ENCODE measurements at places on chromosomes 7 and 10. TPM values are rescaled to one million over a fixed set of nuclear protein-coding genes. Genes with fewer than 3 reads are reported as not detected.

Gene THAP5
- total RNA-seq: 29.5 TPM

Gene PCDH15
- not detected for total RNA-seq

Gene SPDYE8
- total RNA-seq: not detected

Gene SPDYE5
- total RNA-seq: not detected

Gene CUTC
- 8.5 TPM for total RNA-seq

Gene HMX2
- not detected for total RNA-seq

Gene TRIM50
- total RNA-seq: not detected

Gene PVRIG
- not detected for total RNA-seq

Gene KNDC1
- total RNA-seq: under 0.01 TPM

Gene OR2A7
- 0.22 TPM for total RNA-seq

Gene GHRHR
- total RNA-seq: not detected

Gene GIMAP4
- total RNA-seq: 0.14 TPM

Gene HYAL4
- total RNA-seq: 1.3 TPM

Gene SCIN
- 3.6 TPM for total RNA-seq

Gene HOXA11
- total RNA-seq: 17.8 TPM

Gene CPEB3
- total RNA-seq: 0.86 TPM

Gene CLDN4
- not detected for total RNA-seq

Gene TAS2R5
- total RNA-seq: 0.57 TPM

Gene IL15RA
- 11.2 TPM for total RNA-seq

Gene IFIT2
- total RNA-seq: 2.7 TPM

Gene PWWP2B
- 12.0 TPM for total RNA-seq

Gene CELF2
- 2.7 TPM for total RNA-seq

Gene CYP2W1
- total RNA-seq: 1.8 TPM

Gene TUBGCP2
- 58.6 TPM for total RNA-seq

Gene XPNPEP1
- total RNA-seq: 185 TPM

Gene NEUROD6
- not detected for total RNA-seq

Gene MOGAT3
- not detected for total RNA-seq

Gene GIMAP6
- total RNA-seq: not detected

Gene ARHGAP21
- total RNA-seq: 68.7 TPM

Gene PTPRN2
- total RNA-seq: not detected

Gene NYAP1
- 0.72 TPM for total RNA-seq

Gene SFR1
- 15.3 TPM for total RNA-seq

Gene SVIL
- 12.9 TPM for total RNA-seq

Gene RPS24
- 715 TPM for total RNA-seq

Gene PAPOLB
- under 0.01 TPM for total RNA-seq

Gene EPHA1
- not detected for total RNA-seq

Gene C7orf33
- total RNA-seq: not detected

Gene RAPGEF5
- total RNA-seq: 0.29 TPM
